ENCODE measurements at places on chromosomes 16 and 17. TPM values are rescaled to one million over a fixed set of nuclear protein-coding genes. Genes with fewer than 3 reads are reported as not detected.

The KRT31 gene
- total RNA-seq, result not detected

The ITGAX gene
- not detected for total RNA-seq

The KCNH6 gene
- total RNA-seq, result not detected

The ENO3 gene
- total RNA-seq, result 7.4 TPM

The SEPTIN1 gene
- total RNA-seq, result not detected

The SPATA22 gene
- total RNA-seq, result 3.5 TPM

The SLC4A1 gene
- total RNA-seq, result not detected

The PLCG2 gene
- 0.64 TPM for total RNA-seq

The HSBP1 gene
- total RNA-seq, result 39.9 TPM

The HSPB9 gene
- not detected for total RNA-seq

Data from fibroblast of villous mesenchyme (primary cell).